ENCODE measurements at places on chromosomes 1 and 21. TPM values are rescaled to one million over a fixed set of nuclear protein-coding genes. Genes with fewer than 3 reads are reported as not detected.

DNA sequence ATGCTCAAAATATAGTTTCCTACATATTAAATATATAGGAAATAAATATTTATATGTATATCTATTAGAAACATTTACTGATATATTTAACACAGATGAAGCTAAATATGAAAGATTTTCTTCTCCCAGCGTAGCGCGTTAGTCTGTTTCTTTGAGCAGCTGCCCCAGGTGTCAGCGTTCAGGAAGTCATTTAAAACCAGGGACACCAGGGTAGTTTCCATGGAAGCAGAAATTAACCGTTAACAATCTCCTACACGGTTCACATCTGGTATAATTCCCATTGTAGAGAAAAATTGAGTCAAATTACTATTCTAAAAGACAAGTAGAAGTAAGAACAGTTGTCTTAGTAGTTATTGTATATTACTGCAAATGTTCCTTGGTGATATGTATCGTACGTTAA, 1443.7 kb downstream of the MRPL39 start:
- no peak overlapping the region for H3K27ac ChIP-seq
- H3K27me3 ChIP-seq = no peaks in the 10 kb centered on the region
- no peaks in the 10 kb centered on the region for H3K4me1 ChIP-seq
- no peak overlapping the region for H3K4me3 ChIP-seq
- DNase-seq = no peak

DNA sequence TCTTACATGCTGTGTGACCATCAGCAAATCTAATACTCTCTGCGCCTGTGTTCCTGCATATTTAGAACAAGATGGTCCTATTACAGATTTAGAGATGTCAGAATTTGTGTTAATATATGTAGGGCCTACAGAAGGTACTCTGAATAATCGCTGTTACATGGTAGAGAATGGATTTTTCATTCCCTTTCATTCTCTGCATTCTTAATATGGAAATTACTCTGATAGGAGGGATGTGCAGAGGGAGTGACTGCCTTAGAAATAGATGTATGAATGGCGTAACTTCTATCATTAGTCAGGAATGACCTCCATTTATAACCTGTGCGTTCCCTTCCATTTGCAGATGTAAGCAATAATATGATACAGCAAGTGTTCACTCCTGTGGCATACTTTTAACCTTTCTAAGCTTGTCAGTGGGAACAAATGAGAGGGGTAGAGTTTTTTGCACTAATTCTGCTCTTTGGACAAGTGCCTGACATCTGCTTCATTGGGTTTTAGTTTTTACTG, 45.6 kb downstream of the MIA3 start:
- no peaks in the 10 kb centered on the region for H3K27me3 ChIP-seq
- no peak overlapping the region for H3K4me3 ChIP-seq
- no peak for DNase-seq
- peaks cover 62% of the 10 kb centered on the region for H3K36me3 ChIP-seq

DNA sequence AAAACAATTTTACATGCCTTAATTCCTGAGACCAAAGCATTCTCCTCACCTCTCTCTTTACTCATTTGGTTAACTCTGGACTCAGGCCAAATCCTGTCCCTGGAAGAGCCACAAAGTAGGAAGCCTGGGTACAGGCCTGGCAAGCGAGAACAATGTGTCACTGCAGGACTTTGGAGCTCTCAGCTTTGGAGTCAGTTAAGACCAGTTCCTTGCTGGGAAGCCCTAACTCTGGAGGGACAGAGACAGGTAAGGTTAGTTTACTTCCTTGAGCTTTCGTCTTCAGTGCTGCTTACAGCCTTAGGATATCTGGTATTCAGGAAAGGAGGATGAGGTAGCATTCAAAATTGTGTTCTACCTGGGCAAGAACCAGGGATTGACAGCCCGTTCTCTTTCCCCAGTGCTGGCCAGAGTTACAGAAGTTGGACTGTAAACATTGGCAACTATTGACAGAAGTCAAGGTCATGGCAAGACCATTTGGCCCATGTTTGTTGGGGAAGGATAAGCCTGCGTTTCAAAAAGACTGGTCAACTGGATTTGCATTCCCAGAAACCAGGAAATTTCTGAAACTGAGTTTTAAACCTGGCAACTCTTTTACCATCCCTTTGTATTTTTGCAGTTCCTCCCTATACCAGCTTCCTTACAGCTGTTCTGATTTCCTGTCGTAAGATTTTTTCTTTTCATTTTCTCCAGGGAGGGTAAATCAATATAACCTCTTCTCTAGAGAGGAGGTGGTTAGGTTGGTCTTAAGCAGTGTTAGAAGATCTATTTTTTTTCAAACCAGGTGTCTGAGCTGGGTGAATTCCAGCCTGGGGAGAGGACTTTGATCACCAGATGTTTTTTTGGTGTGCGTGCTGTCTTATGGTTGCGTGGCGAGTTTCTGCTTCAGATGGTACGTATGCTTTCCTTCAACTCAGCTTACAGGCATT, at the start of gene C4BPB:
TSS of gene C4BPB (plus strand) at position 160 of the 926 bp plus-strand sequence. CDS start at position 832, 672 bp downstream.
- peaks cover 17% of the 10 kb centered on the region for H3K4me1 ChIP-seq
- H3K27ac ChIP-seq = no peak within 1 kb of the TSS
- H3K36me3 ChIP-seq = no peaks in the 10 kb centered on the region
- DNase-seq = no peak
- H3K27me3 ChIP-seq = peaks cover 15% of the 10 kb centered on the region
- peak within 1 kb of the TSS; percentile 33 for H3K4me3 ChIP-seq

- H3K4me1 ChIP-seq = no peaks in the 10 kb centered on the region
- H3K27me3 ChIP-seq = no peaks in the 10 kb centered on the region
- DNase-seq = no peak
- H3K36me3 ChIP-seq = peaks cover 26% of the 10 kb centered on the region
- no peak overlapping the region for H3K4me3 ChIP-seq
Observed at GRCh38 chr21:42289926-42290325, 25.3 kb downstream of the TFF3 start.

DNA sequence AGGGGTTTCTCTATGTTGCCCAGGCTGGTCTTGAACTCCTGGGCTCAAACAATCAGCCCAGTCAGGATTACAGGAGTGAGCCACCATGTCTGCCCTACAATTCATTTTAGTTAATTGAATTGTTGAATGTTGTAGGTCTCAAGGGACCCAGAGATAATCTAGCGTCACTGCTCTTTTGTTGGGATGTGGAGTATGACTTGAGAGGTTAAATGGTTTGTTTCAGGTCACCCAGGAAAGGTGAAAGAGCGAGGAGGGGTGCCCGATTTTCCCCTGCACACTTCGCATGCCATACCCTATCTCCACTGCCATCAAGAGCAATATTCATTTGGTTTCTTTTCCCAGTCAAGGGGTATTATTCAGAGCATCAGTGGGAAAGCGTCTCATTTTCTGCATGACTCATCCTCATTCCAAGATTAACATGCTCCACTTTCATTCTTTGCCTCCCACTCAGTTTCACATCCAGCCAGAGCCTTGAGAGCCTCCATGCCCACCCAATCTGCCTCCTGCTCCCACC, 13.1 kb upstream of the SLC30A1 start:
- DNase-seq = no peak
- H3K4me1 ChIP-seq = peaks cover under 1% of the 10 kb centered on the region

DNA sequence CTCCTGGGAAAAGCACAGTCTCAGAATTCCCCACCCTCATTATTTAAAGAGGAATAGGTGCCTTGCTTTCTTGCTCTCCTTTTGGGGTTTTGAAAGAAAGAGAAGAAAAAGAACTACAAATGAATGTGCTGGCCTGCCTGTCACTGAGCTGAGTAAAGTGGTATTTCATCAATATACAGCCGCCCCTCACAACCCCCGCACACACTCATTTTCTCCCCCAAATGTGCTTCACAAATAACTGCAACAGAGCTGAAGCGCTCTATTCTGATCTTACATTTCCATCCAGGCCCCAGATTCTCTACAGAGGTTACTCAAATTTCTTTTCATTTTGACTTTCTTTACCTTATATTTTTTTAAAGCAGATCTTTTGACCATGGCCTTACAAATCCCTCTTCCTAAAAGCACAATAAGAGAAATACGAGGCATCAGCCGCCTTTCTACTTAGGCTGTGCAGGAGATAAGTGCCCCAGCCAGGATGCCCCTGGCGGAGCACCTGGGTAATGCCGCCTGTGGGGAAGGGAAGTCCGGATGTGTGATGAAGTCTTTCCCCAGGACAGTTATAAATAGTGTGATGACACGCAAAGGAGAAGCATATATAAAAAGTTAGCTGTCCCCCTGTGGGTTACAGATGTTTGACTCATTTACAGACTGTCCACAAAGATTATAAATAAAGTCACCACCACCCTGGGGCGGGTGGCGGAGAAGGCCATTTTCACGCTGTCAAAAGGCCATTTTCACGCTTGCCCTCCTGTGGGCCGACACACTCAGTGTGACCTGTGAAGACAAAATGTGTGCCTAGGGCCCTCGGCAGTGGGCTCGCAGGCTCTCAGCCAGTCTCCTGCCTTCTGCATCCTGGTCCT, 6.5 kb downstream of the KCNN3 start:
- no peaks in the 10 kb centered on the region for H3K36me3 ChIP-seq
- H3K27ac ChIP-seq = no peak overlapping the region
- peak; percentile 40 for DNase-seq
- H3K4me1 ChIP-seq = peaks cover 15% of the 10 kb centered on the region

The CD48 gene
- 403 TPM for total RNA-seq

The SMPDL3B gene
- 0.93 TPM for total RNA-seq

Measured in activated CD4-positive, alpha-beta memory T cell treated with anti-CD3 and anti-CD28 coated beads, Interleukin-2, amount 10 ng/mL, durations not matched to agents 7 days and 5 days (primary cell).